Left lung (tissue), 14 donors: ENCODE measurements at places on chromosomes 6 and 20. TPM values are rescaled to one million over a fixed set of nuclear protein-coding genes. Genes with fewer than 3 reads are reported as not detected.

GRCh38 chr6:166758136-166758704 lies 131.2 kb upstream of the RPS6KA2 start:
- no peak overlapping the region for H3K4me3 ChIP-seq
- no peaks in the 10 kb centered on the region for H3K4me1 ChIP-seq
- no peaks in the 10 kb centered on the region for H3K36me3 ChIP-seq
- no peak overlapping the region for H3K27ac ChIP-seq
- DNase-seq: no peak

OR2B6 gene
- not detected for total RNA-seq

IER3 gene
- 36.1 TPM for total RNA-seq

PIM1 gene
- 42.2 TPM for total RNA-seq

GRCh38 chr6:17851001-17851719 lies 136.3 kb downstream of the KIF13A start:
- H3K4me3 ChIP-seq: no peak overlapping the region
- DNase-seq: no peak
- H3K36me3 ChIP-seq: peaks cover 48% of the 10 kb centered on the region
- peak overlapping the region; percentile 30 for H3K27ac ChIP-seq
- no peaks in the 10 kb centered on the region for H3K27me3 ChIP-seq

- DNase-seq: no peak
- no peaks in the 10 kb centered on the region for H3K36me3 ChIP-seq
- H3K4me3 ChIP-seq: no peak overlapping the region
- H3K27ac ChIP-seq: no peak overlapping the region
- H3K27me3 ChIP-seq: peaks cover 11% of the 10 kb centered on the region
Measured at GRCh38 chr6:116376149-116376548, 5.4 kb downstream of the DSE start.

RBPJL gene
- total RNA-seq: not detected

FAM209A gene
- 0.81 TPM for total RNA-seq

OPRM1 gene
- total RNA-seq: not detected

DNA sequence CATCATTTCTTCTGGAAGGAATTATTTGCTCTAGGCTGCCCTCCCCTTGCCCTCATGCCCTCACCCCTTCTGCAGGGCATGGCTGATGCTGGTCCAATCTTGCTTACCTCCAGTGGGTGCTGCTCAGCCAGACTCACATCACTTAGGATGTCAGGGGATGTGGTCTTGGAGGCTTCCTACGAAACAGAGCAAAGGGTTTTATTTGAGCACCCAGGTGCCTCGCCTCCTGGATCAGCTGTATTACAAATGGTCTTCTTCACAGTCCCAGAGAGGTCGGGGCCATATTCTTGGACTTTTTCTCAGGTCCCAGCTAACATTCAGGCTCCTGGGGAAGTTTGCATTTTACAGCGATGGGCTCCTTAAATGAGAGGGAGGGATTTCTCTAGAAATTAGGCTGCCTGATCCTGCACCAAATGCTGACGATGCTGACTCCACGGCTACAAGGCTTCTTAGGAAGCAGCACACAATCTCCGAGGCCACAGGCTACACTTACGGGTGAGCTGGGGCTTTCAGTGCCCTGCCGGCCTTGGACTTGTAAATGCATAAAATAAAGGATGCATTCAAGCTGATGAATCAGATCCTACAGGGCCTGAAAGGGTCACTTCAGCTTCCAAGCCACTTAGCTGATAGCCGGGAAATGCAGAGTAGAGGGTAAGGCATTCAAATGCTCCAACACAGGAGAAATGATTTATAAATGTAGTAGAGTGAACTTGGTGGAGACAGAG lies 159.8 kb upstream of the ECI2 start:
- no peaks in the 10 kb centered on the region for H3K27me3 ChIP-seq
- H3K4me1 ChIP-seq: no peaks in the 10 kb centered on the region
- H3K36me3 ChIP-seq: no peaks in the 10 kb centered on the region
- no peak for DNase-seq
- H3K27ac ChIP-seq: no peak overlapping the region

GRCh38 chr20:44384423-44385027 lies 29.0 kb downstream of the HNF4A start:
- H3K27me3 ChIP-seq: no peaks in the 10 kb centered on the region
- H3K27ac ChIP-seq: no peak overlapping the region
- H3K36me3 ChIP-seq: no peaks in the 10 kb centered on the region
- H3K4me1 ChIP-seq: no peaks in the 10 kb centered on the region
- DNase-seq: peak; percentile 95

SPATS1 gene
- total RNA-seq: not detected

ME1 gene
- 22.6 TPM for total RNA-seq

PLN gene
- 13.3 TPM for total RNA-seq

JPH2 gene
- 3.4 TPM for total RNA-seq

MAFB gene
- 29.8 TPM for total RNA-seq

- no peak overlapping the region for H3K4me3 ChIP-seq
- H3K27me3 ChIP-seq: no peaks in the 10 kb centered on the region
- no peaks in the 10 kb centered on the region for H3K4me1 ChIP-seq
- no peak overlapping the region for H3K27ac ChIP-seq
- no peak for DNase-seq
Measured at GRCh38 chr6:142395266-142395665, 93.5 kb downstream of the ADGRG6 start.

DNA sequence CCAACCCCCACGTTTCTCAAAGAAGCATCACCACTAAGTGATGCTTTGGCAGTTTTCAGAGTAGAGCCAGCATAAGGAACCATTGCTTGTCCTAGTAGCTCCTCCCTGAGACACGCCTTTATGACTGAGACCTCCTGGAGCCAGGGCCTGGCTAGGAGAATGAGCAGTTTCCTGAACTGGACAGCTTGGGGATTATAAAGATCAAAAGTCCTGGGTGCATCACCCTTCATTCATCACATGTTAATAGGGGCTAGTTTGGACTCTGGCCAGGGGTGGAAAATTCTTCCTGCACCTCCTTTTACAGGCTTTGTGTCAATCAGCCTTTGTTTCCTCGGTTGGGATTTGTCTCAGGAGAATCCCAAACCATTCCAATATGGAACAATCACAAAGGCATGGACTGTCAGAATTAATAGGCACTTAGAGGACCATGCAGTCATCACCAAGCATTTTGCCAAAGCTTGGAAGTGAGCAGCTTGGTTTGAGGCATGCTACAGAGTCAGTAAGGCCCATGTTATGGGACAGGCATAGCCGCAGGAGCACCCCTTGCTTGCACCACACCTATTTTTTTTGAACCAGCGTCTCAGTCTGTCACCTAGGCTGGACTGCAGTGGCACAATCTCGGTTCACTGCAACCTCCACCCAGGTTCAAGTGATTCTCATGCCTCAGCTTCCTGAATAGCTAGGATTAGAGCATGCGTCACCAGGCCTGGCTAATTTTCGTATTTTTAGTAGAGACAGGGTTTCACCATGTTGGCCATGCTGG lies 64.9 kb upstream of the TGM3 start:
- H3K4me1 ChIP-seq: no peaks in the 10 kb centered on the region
- H3K36me3 ChIP-seq: no peaks in the 10 kb centered on the region
- no peak overlapping the region for H3K4me3 ChIP-seq
- no peak for DNase-seq
- no peak overlapping the region for H3K27ac ChIP-seq

GPX5 gene
- total RNA-seq: not detected

UQCC2 gene
- total RNA-seq: 60.3 TPM

GRCh38 chr20:48667481-48667880 lies 160.3 kb downstream of the PREX1 start:
- H3K4me3 ChIP-seq: no peak overlapping the region
- H3K36me3 ChIP-seq: no peaks in the 10 kb centered on the region
- no peak overlapping the region for H3K27ac ChIP-seq
- peaks cover 21% of the 10 kb centered on the region for H3K4me1 ChIP-seq
- H3K27me3 ChIP-seq: no peaks in the 10 kb centered on the region

DNA sequence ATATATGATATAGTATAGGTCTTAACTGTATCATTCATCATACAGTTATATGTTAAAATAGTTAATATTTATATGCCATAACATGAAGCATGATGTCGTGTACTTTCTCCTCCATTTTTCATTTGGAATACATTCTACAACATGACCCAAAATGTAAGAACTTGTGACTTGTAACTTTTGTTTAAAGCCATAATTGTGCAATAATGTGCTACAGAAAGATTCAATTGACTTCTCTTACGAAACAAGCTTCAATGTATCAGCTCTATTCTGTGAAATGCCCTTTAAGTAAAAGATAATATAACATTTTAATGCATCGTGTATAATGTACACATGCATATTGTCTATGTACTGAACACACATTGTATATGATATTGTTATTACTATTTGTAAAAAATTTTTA lies 76.7 kb upstream of the FABP7 start:
- H3K36me3 ChIP-seq: no peaks in the 10 kb centered on the region
- H3K4me1 ChIP-seq: no peaks in the 10 kb centered on the region
- no peak overlapping the region for H3K4me3 ChIP-seq

- H3K4me1 ChIP-seq: no peaks in the 10 kb centered on the region
- H3K36me3 ChIP-seq: no peaks in the 10 kb centered on the region
- no peak overlapping the region for H3K27ac ChIP-seq
- H3K4me3 ChIP-seq: no peak overlapping the region
Measured at GRCh38 chr20:19129976-19130612, 82.3 kb upstream of the SLC24A3 start.

MOG gene
- not detected for total RNA-seq

CD83 gene
- 22.1 TPM for total RNA-seq

VIP gene
- total RNA-seq: 1.4 TPM

ESR1 gene
- total RNA-seq: 2.7 TPM

SLC2A4RG gene
- 66.8 TPM for total RNA-seq
